Heart left ventricle (tissue), 16 donors: ENCODE measurements at places on chromosomes 12 and 14. TPM values are rescaled to one million over a fixed set of nuclear protein-coding genes. Genes with fewer than 3 reads are reported as not detected.

- DNase-seq = no peak
These were observed 233.7 kb downstream of the NTF3 start for GRCh38 chr12:5665615-5666014.

DNA sequence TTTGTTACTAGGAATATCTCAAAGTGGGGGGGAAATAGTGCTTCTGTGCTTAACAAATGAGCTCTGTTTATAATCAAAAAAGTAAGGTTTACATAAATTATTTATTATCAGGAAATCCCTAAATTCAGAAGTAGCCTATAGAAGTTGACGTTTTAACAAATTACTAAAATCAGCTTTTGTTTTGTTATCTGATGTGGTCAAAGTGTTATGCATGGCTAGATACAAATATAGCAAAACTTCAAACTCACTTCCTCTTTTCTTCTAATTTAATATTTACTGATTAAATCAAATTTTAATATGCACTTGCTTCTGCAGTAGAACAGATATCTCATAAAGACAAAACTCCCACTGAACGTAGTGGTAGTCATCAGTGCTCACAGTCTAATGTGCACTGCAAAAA is 47.5 kb downstream of the GARIN6 start:
- DNase-seq = no peak

DNA sequence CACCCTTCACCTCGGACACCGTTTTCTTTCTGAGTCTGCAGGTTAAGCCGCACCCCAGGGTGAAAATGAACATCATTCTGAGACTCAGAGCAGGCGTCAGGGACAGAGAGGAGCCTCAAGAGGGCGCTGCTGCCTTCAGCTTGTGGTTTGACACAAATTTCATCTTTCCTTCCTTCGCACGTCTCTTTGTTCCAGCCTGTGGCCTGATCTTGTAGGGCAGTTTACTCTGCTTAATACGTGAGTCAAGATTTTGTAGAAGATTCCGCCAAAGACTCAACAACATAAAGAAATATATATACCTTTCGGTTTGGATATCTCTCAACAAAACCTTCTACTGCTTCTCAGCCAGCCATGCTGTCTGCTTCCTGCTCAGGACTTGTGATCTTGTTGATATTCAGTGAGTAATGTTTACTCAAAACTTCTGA is 329.3 kb upstream of the OR4E1 start:
- DNase-seq = no peak

DNA sequence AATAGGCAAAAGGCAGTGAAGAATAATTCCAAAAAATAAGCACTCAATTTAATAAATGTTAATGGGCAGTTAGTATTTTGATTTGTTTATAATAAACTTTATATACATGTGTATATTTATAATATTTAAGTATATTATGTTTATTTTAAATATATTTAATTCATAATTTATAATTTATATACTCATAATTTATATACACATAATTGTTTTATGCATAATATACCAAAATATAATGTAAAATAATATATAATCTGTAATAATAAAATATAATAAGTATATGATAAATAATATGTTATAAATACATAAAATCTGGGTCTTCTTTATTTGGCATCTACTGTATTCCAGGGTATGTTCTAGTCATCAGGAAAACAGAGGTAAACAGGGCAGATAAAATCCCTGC is 100.2 kb upstream of the ARID2 start:
- no peak for DNase-seq

DNA sequence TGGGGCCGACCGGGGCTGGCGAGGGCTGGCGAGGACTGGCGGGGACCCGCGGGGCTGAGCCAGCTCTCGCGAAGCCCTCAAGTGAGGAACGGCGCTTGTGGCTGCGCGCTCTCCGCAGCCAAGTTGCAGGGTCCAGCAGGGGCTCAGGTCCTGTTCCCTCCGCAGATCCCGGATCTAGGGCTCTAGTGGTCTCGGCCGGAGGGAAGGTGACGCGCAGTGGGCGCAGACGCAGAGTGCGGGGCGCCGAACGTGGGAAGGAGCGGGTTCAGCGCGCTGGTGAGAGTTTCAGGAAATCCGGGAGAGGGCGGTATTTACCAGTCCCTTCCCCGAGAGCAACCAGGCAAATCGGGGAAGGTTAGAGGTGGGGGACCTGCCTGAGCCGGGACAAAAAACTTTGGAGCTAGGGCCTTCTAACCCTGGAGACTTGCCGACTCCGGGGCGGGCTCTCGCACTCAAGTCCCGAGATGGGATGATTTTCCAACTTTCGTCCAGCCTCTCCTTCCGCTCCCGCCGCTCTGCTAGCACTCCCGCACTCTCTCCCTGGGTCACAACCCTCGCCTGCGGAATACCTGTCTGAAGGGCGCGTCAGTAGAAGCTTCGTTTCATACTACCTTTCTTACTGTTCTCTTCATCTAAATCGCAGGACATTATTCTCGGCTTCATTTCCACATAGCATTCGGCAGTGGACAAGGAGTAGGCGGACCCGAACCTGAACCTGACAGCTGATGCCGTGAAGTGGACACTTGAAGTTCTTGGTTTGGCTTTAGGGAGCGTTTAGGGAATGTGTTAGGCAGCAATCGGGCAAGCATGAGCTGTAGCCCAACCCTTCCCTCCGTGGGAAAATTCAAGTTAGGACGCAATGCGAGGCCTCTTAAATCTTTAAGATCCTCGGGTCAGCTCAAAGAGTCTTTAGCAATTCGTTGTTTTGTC is 13.6 kb upstream of the PAX9 start:
- no peak for DNase-seq

DNA sequence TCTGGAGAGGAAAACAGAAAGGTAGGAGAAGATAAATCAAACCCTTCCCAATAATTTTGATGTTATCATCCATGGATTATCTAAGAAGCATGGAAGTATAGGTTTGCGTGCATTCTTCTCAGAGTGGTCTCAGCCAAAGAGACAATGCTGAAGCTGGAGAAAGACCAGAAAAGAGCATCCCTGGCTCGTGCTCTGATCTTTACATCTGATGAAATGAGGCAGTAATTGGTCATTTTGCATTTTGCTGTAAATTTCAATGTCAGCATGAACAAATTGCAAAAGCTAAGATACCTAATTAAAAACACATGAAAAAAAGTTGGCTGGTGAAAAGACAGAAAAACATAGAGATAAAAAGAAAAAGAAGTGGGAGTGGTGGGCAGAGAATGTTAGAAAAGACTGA is 252.4 kb downstream of the ITPR2 start:
- DNase-seq = no peak

- no peak for DNase-seq
These were observed 211.1 kb upstream of the DAAM1 start for GRCh38 chr14:58977366-58977765.

- DNase-seq = no peak
These were observed 12.4 kb downstream of the EIF2B1 start for GRCh38 chr12:123621101-123621500.

DNA sequence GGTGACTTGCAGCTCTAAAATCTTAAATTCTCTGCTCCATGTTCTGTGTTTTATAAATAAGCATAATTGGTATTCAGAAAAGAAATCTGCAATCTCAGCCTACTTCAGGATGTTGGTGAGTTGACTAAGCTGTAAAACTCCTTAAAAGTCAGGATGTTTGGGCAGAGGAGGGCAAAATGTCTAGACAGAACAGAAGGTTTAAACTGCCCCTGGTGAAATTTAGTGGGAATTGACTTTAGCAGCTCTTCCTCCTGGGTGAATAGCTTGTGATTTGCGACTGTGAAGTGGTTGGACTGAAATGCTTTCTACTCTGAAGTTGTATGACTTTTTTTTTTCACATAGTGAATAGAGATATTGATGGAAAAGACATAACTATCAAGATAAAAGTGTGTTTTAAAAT is 85.8 kb downstream of the CAND1 start:
- no peak for DNase-seq

DNA sequence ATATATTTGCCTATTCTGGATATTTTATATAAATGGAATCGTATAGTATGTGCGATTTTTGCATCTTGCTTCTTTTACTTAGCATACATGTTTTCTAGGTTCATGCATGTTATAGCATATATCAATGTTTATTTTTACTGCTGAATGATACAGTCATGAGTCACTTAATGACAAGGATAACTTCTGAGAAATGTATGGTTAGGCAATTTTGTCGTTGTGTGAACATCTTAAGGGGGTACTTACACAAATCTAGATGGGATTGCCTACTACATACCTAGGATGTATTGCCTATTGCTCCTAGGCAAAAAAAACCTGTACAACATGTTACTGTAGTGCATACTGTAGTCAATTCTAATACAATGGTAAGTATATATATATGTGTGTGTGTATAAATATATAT is 8.8 kb downstream of the USP15 start:
- DNase-seq = no peak

DNA sequence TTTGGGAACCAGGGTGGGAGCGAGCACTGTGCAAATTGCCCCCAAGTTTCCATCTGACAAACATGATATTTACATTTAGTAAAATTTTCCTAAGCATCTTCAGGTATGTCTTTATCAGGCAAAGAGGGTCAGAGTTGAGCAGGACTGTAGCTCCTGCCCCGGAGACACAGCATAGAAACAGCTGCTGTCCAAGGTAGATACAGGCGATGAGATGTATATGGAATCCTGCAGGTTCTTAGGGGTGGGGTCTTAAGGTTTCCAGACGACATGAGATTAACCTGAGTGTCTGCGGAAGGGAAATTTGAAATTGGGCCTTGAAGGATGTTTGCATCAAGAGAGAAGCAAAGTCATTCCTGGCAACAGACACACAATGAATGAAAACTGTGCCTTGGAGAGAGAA is 998.8 kb downstream of the AACS start:
- DNase-seq = no peak

DNA sequence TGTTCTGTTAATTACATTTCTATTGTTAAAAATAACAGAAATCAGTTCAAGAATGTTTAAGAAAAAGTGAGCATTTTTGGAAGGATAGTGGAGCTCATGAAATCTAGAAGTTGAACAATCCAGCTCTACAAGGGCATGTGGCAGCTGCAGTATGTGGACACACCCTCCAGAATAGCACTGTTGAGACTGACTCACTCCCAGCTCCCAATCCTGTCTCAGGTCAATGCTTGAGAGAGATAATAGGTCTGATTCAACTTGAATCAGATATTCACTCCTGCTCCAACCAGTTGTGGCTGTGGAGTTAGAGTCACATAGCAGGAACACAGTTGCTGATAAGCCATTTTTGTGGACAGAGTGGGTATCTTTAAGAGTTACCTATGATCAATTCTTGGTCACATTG is 113.0 kb upstream of the NTF3 start:
- DNase-seq = no peak

Gene IQSEC3
- 1.6 TPM for total RNA-seq

Gene FAM161B
- 3.5 TPM for total RNA-seq

Gene LIN7A
- total RNA-seq = 15.5 TPM

Gene CACNA2D4
- 9.0 TPM for total RNA-seq

Gene SOX5
- total RNA-seq = 2.1 TPM

Gene DDIT3
- total RNA-seq = 18.7 TPM

Gene MYH6
- total RNA-seq = 105 TPM

Gene CLEC4D
- 0.35 TPM for total RNA-seq
